Left colon (tissue), 2 donors: ENCODE measurements at places on chromosomes 1 and 21. TPM values are rescaled to one million over a fixed set of nuclear protein-coding genes. Genes with fewer than 3 reads are reported as not detected.

DNA sequence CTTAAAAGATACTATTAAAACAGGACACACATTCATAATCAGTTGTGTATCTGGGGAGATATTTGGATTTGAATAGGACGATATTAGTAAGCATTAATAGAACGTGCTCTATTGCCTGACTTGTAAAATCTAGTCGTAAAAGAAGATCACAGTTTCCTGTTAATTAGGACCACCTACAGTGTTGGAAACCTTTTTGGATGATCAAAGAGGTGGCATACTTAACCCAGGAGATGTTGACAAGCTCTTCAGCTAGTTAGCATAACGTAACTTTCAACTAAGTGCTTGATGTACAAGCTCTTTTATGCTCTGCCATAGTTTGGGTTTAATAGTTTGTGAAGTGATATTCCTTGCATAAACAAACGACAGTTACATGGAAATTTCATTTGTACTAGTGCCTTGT, 293.3 kb upstream of the NR5A2 start:
- DNase-seq: no peak

GRCh38 chr1:10490286-10490970, 15.7 kb downstream of the PEX14 start:
- DNase-seq: no peak

- DNase-seq: no peak
Observed at GRCh38 chr1:160163615-160164014, 12.2 kb downstream of the ATP1A4 start.

- no peak for DNase-seq
Observed at GRCh38 chr21:37446552-37446951, 80.0 kb downstream of the DYRK1A start.

DNA sequence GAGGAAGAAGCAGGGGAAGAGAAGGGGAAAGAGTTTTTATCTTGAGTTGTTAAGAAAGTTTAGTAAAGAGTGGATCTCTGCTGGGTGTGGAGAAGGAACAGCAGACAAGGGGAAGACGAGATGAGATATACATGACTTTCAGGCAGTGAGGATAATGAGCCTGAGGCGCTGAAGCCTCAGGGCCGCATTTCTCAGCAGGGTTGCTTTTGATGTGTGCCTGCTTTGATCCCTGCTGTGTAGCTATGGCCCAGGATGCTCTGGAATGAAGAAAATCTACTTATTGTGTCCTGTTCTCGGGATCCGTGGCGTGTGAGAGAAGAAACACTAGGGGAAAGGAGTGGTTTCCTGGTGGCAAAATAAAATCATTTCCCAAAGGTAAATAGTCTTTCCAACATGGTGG, 15.1 kb upstream of the RPE65 start:
- DNase-seq: no peak

DNA sequence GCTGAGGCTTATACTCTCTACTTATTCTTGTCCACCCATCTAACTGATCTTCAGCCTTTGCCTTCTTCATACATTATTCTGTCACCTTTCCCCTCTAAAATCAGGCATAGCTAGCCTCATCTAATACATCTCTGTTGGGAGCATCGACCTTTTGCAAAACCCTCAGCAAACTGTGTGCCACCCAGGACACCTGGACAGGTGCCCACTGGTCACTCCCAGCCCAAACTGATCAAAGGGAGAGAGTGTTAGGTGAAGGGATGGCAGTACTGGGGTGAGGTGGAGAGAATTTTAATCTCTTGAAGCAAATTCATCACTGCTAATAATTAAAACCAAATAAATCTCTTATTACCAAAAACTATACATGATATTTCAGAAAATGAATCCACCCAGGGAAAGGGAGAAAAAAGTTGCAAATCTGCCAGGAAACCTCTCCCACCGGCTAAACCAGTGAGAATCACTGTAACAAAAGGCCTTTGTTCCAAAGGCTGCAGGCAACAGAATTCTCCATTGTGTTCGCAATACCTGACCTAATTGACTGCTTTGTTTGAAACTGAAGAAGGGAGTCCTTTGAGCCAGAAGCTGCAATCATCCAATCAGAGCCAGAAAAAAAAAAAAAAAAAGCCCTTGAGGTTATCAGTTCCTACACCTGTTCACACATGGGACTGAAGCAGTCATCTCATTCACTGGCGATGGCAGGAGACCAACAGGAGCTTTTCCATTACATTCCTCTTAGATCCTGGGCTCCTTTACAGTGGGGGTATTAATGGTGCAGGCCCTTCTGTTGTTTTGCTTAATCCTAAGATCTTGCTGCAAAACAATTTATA, 172.6 kb downstream of the APP start:
- DNase-seq: peak; percentile 38

- DNase-seq: no peak
Observed at GRCh38 chr1:200351826-200352549, 57.8 kb downstream of the ZNF281 start.

- DNase-seq: no peak
Observed at GRCh38 chr1:4825800-4826450, 171.5 kb downstream of the AJAP1 start.

GRCh38 chr21:41631564-41632461, 123.9 kb upstream of the TMPRSS2 start:
- DNase-seq: peak; percentile 89

DNA sequence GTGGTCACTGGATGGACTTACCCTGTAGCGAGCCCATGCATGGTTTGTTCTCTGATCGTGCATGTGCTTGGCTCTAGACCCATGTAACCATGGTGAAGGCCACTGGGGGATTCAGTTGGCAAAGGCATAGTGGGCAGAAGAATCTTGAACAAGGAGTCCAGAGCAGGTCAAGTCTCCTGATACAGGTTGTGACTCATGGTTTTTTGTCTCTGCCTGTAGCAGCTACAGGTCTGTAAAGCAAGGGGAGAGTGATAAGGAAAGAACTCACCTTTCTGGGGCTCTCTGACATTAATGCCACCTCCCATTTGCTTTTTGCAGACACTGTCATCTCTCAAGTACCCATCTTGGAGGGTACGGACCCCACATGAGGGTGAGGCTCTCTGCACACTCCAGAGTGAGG, 153.4 kb upstream of the CAMK1G start:
- no peak for DNase-seq

DNA sequence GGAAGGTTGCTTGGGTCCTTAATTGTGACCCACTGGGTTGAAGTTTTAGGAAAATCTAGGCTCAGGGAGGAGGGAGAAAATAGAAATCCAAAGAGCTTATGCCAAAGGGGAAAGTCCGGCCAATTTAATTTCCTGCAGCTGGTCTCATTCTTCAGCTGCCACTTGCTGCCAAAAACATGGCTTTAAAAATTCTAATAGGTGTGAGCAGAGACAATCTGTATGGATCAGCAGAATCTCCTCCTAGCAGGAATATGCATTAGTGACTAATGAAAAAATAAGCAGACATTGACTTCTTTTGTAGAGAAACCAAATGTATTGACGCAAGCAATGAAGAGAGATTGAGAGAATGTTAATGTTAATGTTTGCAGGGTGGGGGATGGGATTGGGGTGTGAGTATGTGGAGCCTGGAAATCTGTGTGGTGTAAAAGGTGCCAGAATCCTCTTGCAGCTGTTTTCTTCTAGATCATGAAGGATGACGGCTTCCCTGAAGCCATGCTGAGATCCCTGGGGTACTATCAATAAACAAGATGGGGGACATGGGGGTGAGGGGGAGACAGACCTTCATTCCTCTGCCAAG, 35.3 kb downstream of the VWA5B1 start:
- no peak for DNase-seq

- DNase-seq: no peak
Observed at GRCh38 chr1:92587445-92587844, 100.7 kb upstream of the GFI1 start.

- DNase-seq: no peak
Observed at GRCh38 chr1:26524181-26524580, 5.4 kb upstream of the RPS6KA1 start.

DNA sequence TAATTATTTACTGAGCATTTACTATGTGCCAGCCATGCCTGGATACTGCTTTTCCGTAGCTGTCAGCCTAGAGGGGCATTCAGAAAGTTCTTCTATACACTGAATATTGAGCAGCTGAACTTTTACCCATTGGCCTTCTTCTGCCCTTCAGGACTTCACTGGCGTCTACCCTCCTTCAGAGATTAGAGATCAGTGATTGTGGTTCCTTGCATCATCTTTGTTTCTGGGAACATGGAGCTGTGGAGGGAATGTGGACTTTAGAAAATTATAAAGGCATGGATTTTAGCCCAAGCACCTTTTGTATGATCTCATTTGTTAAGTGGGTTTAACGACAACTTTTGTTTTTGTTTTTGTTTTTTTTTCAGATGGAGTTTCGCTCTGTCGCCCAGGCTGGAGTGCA, 58.7 kb upstream of the POU3F1 start:
- no peak for DNase-seq

- DNase-seq: no peak
Observed at GRCh38 chr1:227155688-227156087, 162.6 kb downstream of the CDC42BPA start.

DNA sequence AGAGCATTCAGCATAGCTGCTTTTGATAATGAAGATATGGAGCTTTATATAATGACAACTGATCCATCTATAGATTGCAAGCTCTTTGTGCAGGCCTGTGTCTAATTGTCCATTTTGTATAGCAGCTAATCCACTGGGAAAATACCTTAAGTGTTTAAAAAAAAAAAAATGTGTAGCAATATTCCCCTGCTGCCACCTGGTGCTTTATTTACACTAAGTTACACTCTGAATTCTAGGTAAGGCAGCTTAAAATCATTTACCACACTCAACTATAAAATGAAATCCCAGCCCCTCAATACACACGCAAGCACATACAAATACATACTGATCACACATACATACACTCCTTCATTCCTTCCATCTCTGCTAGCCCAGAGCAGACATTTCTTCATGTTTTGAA, 49.1 kb upstream of the BCL9 start:
- no peak for DNase-seq

GRCh38 chr1:155205035-155205434, 2.7 kb downstream of the THBS3 start:
- no peak for DNase-seq

DNA sequence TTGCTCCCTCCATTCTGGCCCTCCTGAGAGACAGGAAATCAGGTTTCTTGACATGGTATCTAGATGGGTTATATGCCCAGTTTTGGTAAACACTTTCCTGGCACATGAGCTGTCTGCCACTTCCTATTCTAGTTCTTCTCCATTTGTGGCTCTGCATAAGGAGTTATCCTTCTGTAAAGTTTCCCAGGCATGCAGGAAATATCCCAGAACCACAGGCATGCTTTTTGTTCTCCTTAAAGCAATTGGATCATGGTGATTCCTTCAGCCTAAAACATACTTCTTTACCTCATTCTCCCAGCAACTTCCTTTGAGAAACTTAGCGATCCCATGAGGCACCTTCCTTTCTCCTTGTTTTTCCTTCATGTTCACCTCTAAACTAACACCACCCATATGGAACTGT, 199.8 kb downstream of the CRB1 start:
- no peak for DNase-seq

GRCh38 chr1:17653728-17654351, 101.3 kb upstream of the ACTL8 start:
- DNase-seq: no peak

- no peak for DNase-seq
Observed at GRCh38 chr1:43963006-43963405, 6.8 kb upstream of the DPH2 start.

GRCh38 chr1:177137814-177138213, 26.7 kb downstream of the ASTN1 start:
- no peak for DNase-seq

DNA sequence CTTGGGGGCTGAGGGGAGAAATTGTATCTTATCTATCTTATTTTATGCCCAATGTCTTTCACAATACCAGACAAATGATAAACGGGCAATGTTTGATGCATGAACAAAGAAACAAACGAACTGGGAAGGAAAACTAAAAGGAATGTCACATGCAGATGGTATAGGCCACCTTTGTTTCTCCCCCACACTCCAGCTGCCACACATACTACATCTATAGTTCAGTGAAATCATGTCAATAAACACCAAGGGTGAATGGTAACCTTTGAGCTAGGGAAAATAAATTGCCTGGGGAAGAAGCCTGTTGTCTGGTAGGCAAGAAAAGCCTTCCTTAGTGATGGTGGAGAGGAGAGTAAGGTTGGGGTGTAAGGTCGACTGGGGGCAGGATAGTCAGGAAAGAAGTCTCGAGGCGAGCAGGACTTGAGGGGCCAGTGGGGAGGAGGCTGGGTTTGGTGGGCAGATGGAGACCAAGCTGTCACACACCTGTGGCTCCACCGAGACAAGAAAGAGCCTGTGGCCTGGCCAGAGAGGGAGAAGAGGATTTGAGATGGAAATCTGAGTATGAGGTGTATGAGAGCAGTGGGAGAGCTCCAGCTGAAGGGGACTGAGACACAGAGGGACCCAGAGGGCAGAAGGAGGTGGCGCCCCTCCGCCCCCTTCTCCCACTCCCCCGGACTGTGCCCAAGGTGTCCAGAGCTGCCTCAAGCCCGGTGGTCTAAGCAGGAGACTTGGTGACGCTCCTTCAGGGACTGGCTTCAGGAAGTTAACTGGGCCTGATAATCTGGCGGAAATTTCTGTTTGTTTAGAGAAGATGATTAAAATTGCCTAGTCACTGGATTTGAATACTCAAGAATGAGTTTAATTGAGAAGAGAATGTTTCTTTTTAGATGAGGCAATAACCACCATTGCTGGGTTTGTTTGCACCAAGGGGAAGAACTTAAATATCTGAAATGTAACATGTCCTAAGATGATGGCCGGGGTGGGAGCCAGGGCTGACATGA, 37.3 kb downstream of the ATF3 start:
- DNase-seq: no peak

- DNase-seq: no peak
Observed at GRCh38 chr1:103363008-103363365, 162.5 kb upstream of the RNPC3 start.

DNA sequence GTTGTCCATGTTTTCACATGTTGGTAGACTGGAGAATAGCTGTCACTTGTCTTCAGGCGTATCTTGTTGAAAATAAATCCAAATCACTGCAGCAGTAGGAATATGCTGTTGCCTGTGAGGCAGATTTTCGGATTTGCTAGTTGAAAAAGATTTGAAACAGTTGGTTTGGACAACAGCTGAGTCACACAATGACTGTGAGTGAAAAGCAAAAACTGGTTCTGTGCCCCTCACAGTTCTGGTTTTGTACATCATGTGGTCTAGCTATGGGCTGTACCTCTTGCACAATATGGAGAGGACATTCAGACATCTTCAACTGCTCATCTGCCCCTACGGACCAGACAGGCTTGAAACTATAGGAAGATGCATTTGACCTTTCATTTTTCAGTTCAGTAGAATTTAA, 1.8 kb downstream of the ARF1 start:
- no peak for DNase-seq

- DNase-seq: peak; percentile 58
Observed at GRCh38 chr21:42654913-42655795, 1.7 kb downstream of the PDE9A start.

- DNase-seq: no peak
Observed at GRCh38 chr1:85195703-85196102, 5.1 kb downstream of the SYDE2 start.

Gene SPATA17
- 0.25 TPM for total RNA-seq

Gene F3
- 44.4 TPM for total RNA-seq

Gene FMN2
- 3.0 TPM for total RNA-seq

Gene TRIM46
- 0.52 TPM for total RNA-seq

Gene NOS1AP
- 11.3 TPM for total RNA-seq

Gene SYTL1
- total RNA-seq: 15.2 TPM

Gene UBE2U
- total RNA-seq: not detected

Gene CA14
- total RNA-seq: 0.34 TPM

Gene LCE6A
- not detected for total RNA-seq

Gene RAD54L
- total RNA-seq: 7.4 TPM

Gene WNT3A
- total RNA-seq: not detected

Gene IL23R
- total RNA-seq: 2.0 TPM

Gene VPS72
- 34.4 TPM for total RNA-seq

Gene CTBS
- 23.7 TPM for total RNA-seq
